ENCODE measurements at places on chromosomes 6 and 20.

GRCh38 chr20:42063141-42063540, 445.0 kb upstream of the CHD6 start:
- no peak for DNase-seq

GRCh38 chr6:76708641-76709331, 636.3 kb upstream of the IMPG1 start:
- DNase-seq = peak; percentile 12

GRCh38 chr20:51563486-51564332, 21.2 kb upstream of the NFATC2 start:
- DNase-seq = peak; percentile 90

- DNase-seq = no peak
Measured at GRCh38 chr6:49087369-49087768, 375.7 kb downstream of the MMUT start.

- DNase-seq = peak; percentile 66
Measured at GRCh38 chr20:43916073-43916880, 1.6 kb downstream of the TOX2 start.

DNA sequence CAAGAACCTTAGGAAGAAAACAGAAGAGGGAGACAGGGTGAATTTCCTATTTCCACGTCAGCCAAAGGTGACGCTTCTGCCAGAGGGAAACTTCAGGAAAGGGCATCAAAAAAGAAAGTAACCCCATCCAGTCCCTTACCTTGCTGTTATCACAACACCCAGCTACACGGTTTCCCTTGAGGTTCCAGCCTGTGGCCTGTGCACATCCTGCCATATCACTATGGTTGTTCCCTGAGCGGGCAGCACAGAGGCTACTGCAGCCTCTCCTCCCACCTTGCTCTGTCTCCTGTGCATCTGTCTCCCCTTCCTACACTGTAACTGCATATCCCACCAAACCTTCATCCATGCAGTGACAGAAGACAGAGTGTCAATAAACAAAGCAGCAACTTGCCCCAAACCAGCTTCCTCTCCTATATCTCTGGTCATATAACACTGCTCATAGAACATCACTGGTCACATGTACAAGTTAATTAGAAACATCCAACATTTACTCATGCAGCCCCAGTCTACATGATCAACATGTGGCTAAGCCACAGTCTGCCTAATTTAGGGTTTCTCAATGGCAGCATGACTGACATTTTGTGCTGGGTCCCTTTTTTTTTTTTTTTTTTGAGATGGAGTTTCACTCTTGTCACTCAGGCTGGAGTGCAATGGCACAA, 54.7 kb downstream of the GFOD1 start:
- DNase-seq = no peak

DNA sequence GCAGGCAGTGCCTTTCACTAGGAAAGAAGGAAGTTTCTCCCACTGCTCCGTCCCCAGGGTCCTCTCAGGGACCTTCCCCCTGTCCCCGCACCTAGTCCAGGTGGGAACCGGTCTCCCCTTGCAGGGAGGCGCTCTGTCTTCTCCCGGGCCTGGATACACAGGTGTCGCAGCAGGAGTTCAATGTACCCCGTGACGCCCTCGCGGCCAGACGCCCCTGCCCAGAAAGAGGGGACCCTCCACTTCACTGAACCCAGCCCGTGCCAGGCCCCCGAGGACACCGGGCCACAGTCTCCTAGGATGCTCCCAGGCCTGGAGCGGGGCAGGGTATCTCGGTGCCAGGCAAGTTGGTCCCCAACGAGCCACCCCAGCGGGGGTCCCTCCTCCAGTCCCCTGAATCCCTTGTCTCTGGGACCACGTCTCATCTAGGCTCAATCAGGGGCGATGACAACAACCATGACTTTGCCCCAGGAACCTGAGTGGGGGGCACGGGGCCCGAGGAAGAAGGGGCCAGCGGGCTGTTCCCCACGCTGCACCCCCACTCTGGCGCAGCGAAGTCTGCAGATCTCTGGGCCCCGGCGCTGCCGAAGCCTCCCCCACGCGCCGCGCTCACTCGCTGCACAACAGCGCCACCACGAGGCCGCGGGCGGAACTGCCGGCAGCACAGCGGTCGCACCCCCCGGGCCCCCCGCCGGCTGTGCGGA, 103.0 kb downstream of the EDN3 start:
- peak; percentile 20 for DNase-seq

- peak; percentile 31 for DNase-seq
Measured at GRCh38 chr6:37866590-37867507, 47.3 kb downstream of the ZFAND3 start.

GRCh38 chr6:146595972-146596731, 2.6 kb upstream of the ADGB start:
- no peak for DNase-seq

GRCh38 chr6:113370508-113371502, 486.3 kb upstream of the MARCKS start:
- DNase-seq = peak; percentile 33

All from ELR (cell line).